Islet precursor cell (in vitro differentiated cells): ENCODE measurements at places on chromosomes 16 and 17.

DNA sequence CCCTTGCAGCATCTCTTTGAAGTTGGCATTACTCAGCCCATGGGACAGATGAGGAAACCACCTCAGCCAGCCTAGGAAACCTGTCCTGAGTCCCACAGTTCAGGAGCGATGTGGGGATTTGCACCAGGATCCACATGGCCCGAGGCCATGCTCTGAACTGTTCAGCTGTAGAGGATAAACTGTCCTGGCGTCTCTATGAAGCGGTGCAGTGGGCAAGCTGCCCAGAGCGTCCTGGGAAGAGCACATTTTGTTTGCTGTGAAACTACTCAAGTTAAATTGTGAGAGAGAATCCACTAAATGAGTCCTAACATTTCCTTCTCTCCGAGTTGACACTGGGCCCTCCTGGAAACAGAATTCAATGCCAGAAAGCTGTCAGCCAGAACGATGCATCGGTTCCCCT is 276.6 kb upstream of the TNRC6C start:
- peak; percentile 42 for DNase-seq

- no peak for DNase-seq
Observed at GRCh38 chr16:86869288-86870022, 291.1 kb downstream of the FOXL1 start.

- no peak for DNase-seq
Observed at GRCh38 chr16:30121741-30122571, 1.1 kb downstream of the MAPK3 start.

DNA sequence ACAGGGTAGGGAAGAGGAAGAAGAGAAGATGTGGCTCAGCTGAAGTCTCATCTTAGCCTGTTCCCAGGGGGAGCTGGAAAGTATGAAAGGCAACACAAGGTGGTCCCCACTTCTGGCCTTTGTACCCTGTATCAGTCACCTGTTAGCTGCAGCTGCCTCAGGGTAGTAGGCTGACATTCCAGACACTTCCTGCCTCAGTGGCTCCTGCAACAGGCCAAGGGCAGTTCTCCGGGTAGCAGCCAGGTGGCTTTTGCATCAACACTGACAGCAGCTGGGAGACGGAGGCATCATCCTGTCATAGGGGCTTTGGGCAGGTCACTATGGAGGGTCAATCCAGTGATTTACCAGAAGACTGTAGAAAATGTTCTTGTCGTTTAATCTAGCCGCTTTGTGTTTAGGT is 124.0 kb downstream of the RGS9 start:
- DNase-seq = peak; percentile 61

- no peak for DNase-seq
Observed at GRCh38 chr16:67068212-67068753, 39.3 kb downstream of the CBFB start.

DNA sequence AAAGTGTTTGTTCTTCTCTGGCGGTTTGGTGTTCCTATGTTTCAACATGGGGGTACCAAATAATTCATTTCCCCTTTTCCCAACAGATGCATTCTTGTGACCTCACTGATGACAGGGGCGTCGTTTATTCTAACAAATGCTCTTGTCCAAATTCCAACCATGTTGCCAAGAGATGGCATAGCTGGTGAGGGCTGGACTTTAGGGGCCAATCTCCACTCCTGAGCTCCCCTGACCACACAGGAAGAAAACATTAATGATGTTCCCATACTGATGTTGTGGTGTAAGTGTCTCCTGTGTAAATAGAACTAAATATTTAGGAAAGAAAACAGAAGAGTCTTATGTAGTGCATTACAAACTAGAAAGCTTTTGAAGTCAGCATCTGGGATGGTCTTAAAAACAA is 431.6 kb downstream of the CDH13 start:
- no peak for DNase-seq

- DNase-seq = no peak
Observed at GRCh38 chr17:82242977-82243647, 14.3 kb downstream of the SLC16A3 start.

DNA sequence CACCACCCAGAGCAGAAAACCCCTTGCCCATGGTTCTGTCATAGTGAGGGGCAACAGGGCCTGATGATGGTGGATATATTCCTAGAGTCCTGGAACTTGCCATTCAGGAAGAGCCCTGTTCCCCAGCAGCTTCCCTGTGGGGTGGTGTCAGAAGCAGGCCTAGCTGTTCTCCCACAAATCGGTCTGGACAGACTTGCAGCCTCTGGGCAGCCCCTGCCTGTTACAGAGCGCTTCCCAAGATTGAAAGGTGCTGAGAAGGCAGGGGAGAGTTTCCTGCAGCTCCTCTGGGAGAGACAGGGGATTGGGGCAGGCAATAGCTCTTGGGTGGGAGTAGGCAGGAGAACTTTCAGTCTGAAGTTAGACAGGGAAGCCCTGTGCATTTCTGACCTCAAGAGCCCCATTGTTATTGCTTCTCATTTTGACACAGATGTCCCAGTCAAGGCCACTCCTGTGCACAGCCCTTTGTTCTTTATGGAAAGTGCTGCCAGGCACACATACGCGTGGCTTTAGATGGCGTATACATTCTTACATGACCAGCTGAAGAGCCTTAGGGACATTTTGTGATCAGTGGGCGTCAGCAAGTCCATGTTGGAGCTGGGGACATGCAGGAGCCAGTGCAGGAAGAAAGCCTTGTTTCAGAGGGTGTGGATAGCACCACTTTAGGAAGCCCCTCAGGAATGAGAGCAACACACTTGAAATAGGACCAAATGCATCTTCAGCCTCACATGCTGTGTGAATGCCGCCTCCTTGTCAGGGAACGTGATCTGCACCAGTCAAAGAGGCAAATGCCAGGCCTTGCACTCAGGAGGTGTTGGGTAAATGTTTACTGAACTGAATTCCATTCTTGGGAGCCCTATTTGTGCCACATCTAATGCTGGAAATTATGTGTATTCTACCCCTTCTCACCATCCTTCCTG is 67.5 kb downstream of the GNAO1 start:
- DNase-seq = peak; percentile 43

- DNase-seq = peak; percentile 77
Observed at GRCh38 chr17:74619077-74619673, 4.4 kb downstream of the CD300E start.

DNA sequence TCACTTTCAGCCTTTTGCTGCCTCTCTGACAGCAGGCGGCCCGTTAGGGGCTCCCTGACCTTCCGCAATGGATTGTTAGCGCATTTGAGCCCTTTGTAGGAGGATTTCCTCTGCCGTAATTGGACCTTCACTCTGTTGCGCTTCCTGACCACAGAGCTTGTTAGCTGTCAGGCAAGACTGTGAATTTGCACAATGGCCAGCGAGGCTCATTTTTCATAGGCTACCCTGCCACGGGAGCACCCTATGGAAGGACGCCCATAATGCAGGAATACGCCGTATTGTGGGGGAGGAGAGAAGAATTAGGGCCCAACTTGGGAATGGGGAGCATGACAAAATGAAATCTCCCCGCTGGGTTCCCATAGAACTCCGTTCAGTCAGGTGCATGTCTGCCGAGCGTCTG is 205.2 kb upstream of the NLRP1 start:
- no peak for DNase-seq

- no peak for DNase-seq
Observed at GRCh38 chr16:66099306-66099705, 267.2 kb upstream of the CDH5 start.

DNA sequence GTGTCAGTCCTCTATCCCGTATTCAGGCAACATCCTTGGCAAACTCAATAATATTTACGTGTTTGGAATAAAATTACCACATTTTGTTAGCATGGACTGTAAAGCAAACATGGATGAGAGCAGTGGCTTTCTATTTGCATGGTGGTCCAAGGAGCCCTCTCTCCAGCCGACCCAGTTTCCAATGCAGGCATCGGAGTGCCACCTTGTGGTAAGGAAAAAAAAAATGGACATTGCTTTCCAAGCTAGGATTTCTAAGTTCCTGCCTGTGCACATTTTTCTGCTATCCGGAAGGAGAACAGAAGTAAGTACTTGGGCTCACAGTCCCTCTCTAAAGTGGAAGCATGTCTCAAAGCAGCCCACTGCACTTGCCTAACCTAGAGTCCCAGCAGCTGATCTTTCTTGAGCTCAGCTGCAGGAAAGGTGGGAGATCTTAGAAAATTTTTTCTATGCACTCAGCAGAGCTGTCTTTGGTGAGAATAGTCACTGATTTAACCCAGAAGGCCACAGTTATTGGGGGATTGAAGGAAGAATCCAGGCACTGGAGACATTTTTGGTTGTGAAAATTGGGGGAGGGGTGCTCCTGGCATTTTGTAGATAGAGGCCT is 46.0 kb upstream of the ERCC4 start:
- DNase-seq = peak; percentile 59

GRCh38 chr16:72884573-72884972 is 163.4 kb downstream of the ZFHX3 start:
- no peak for DNase-seq

- DNase-seq = peak; percentile 80
Observed at GRCh38 chr16:53960954-53961616, 257.1 kb downstream of the FTO start.

GRCh38 chr17:72640415-72641165 is 451.9 kb downstream of the SLC39A11 start:
- no peak for DNase-seq

- DNase-seq = no peak
Observed at GRCh38 chr17:78818932-78819331, 21.7 kb downstream of the USP36 start.

GRCh38 chr16:80463326-80463725 is 77.5 kb upstream of the DYNLRB2 start:
- DNase-seq = no peak

- no peak for DNase-seq
Observed at GRCh38 chr16:1539720-1540555, 6.5 kb downstream of the TMEM204 start.

GRCh38 chr16:85564277-85565051 is 48.7 kb upstream of the GSE1 start:
- no peak for DNase-seq

- no peak for DNase-seq
Observed at GRCh38 chr16:31331141-31331764, 23.7 kb upstream of the ITGAX start.

GRCh38 chr16:10045291-10045775 is 136.9 kb downstream of the GRIN2A start:
- no peak for DNase-seq

GRCh38 chr17:19724501-19725420 is 8.4 kb upstream of the SLC47A2 start:
- no peak for DNase-seq

DNA sequence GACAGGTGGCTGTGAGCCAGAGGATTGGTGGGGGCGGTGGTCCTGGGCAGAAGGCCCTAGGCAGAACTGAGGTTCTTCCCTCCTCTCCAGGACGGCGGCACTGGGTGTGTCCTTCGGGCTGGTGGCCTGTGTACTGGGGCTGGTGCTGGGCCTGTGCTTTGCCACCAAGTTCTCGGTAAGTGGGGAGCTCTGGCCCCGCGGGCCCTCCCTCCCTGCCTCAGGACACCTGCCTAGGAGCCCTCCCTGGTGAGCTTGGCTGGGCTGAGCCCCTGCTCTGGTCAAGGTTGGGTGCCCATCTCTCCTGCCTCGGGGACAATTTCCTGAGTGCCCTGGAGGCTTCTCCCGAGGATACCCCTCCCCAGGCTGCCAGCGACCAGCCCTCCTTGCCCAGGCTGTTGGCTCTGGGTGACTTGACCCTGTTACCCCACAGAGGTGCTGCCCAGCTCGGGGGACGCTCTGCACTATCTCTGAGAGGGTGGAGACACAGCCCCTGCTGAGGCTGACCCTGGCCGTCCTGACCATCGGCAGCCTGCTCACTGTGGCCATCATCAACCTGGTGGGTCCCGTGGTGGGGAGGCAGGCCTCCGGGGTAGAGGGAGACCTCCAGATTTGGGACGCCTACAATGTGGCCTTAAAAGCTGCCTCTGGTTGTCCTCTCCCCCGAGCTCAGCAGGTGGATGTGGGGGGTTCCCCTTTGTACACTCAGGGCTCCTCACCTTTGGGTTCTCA is 42.0 kb downstream of the ADCY7 start:
- DNase-seq = peak; percentile 44

- no peak for DNase-seq
Observed at GRCh38 chr16:768428-768827, 7.9 kb downstream of the MSLN start.

GRCh38 chr16:22123759-22124490 is 31.6 kb downstream of the VWA3A start:
- no peak for DNase-seq

- no peak for DNase-seq
Observed at GRCh38 chr16:22754577-22754976, 59.4 kb upstream of the HS3ST2 start.

DNA sequence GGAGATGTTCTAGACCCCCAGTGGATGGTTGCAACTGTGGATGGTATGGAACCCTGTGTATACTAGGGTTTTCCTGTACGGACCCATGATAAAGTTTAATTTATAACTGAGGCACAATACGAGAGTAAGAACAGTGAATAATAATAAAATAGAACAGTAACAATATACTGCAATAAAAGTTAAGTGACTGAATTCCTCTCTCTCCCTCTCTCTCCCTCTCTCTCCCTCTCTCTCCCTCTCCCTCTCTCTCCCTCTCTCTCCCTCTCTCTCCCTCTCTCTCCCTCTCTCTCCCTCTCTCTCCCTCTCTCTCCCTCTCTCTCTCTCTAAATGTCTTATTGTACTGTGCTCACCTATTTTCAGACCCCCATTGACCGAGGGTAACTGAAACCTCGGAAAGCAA is 291.0 kb downstream of the IRF8 start:
- no peak for DNase-seq

DNA sequence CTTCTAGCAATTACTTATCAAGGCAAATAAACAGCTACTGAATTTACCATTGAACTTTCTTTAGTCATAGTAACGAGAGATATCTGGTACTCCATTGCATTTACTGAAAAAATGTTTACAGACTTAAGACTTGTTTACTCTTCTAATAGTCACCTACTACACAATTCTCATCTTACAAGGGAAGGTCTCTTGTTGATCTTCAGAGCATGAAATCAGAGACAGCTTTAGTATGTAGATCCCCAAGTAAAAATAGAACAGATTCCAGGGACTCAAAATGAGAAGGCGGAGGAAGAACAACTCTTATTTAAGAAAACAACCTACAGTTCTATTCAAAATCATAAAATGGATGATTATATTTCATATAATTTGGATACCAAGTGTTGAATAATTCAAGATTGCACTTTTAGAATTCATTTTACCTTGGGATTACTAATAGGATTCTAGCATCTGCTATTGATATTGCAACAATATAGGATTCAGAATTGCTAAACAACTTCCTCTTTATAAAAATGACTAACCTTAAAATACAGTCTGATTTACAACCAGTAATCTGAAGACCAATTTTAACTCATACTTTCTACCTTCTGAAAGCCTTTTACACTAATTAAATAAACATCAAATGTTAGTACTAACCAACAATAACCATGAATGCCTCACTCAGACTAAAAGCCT is 20.8 kb downstream of the UBE2G1 start:
- no peak for DNase-seq

DNA sequence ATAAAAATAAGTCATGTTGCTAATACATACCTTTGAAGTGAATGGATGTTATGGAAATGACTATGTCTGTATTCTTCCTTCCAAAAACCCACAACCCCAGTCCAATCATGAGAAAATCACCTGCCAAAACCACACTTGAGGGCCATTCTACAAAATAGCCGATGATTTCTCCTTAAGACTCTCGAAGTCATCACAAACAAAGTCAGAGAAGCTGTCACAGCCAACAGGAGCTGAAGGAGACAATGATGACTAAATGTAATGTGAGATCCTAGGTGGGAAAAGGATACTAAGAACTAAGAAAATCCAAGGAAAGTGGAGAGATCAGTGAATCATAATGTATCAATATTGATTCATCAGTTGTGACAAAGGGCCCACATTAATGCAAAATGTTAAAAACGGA is 432.9 kb upstream of the DYNLRB2 start:
- no peak for DNase-seq
